ENCODE measurements at places on chromosomes 3 and 15.

DNA sequence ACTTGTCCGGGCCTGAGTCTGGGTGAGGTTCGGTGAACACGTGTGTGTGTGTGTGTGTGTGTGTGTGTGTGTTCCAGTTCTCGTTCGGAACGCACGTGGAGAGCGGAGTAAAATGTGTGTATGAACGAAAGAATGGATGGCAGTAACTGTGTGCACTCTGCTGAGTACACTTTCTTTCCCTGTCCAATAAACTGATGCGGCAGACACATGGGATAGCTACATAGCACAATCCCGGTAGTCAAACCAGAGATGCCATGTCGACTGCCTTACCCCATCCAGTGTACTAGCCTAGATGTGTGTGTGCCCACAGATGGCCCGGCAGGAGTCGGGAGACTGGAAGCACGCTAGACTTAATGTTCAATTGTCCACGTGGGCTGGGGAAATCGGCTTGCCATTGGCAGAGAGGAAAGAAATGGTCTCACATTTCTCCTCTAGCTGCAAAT, 507 bp upstream of the GOLIM4 start:
- DNase-seq = peak; percentile 89

DNA sequence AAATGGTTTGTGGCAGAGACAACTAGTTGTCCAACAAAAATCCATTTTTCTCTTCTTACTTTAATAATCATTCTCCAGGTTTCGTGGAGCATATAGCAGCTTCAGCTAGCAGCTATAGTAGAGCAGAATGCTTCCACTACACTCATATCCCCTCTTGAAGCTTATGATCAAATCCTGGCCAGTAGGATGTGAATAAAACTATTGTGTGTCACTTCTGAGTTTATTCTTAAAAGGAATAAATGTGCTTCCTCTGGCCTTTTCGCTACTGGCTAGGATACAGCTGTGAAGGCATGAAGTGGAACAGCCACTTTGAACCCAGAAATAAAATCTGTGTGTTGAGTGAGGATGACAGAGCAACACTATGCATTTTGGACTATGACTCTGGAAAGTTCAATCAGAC, 7.8 kb upstream of the CPOX start:
- no peak for DNase-seq

GRCh38 chr3:128619146-128619890, 31.3 kb downstream of the RPN1 start:
- DNase-seq = peak; percentile 70

- DNase-seq = no peak
These were observed 492.7 kb downstream of the CNTN3 start for GRCh38 chr3:74121761-74122160.

- no peak for DNase-seq
These were observed 17.0 kb upstream of the NEO1 start for GRCh38 chr15:73035221-73035620.

GRCh38 chr3:16884084-16884747, 539 bp upstream of the PLCL2 start:
- DNase-seq = peak; percentile 20

DNA sequence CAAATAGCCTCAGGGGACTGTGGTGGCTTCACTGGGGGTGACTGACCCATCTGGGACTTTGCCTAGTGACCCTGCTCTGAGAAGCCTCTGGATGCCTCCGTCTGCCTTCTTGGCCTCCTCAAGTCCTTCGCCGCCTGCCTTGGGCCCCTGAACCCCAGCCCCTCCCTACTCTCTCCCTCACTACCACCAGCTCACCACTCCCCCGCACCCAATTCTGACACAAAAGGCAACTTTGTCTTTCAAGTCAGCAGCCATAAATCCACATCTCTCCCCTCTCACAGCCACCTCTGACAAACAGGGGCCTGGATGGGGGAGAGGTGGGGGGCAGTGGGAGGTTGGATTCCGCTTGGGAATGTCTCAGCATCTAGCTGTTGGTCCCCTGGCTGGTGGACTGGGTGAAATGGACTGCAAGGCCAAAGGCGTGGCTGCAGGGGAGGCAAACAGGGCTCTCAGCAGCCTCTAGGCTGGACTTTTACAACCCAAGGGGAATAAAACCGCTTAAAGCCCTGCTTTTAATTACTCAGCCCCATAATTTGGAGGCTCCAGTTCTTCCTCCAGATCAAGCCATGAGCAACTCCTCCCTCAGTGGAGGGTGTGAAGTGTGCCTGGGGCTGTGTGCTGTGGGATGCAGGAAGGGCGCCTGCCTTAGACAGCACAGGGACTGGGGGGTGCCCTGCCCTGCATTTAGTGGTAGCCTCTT, 33.4 kb downstream of the IGDCC3 start:
- DNase-seq = no peak

GRCh38 chr15:100526027-100526481, 2.7 kb downstream of the CERS3 start:
- DNase-seq = no peak

DNA sequence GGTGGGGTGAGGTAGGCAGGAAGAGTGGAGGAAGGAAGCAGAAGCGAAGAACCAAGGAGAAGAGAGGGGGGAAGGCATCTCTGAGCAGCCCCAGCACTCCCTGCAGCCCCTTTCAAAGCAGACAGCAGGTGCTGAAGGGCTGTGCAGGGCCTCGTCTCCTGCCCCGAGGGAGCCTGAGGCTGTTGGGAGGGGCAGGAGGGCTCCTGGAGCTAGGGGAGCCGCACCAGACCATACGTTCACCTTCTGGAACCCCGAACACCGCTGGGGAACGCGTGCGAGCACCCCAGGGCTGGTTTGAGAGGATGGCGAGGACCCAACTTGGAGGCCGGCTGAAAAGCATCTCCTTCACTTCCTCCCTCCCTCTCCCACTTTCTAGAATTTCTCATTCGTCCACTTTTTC, 259.8 kb downstream of the FAM43A start:
- DNase-seq = no peak

GRCh38 chr3:186540835-186541226, 3.3 kb downstream of the CRYGS start:
- DNase-seq = peak; percentile 49

DNA sequence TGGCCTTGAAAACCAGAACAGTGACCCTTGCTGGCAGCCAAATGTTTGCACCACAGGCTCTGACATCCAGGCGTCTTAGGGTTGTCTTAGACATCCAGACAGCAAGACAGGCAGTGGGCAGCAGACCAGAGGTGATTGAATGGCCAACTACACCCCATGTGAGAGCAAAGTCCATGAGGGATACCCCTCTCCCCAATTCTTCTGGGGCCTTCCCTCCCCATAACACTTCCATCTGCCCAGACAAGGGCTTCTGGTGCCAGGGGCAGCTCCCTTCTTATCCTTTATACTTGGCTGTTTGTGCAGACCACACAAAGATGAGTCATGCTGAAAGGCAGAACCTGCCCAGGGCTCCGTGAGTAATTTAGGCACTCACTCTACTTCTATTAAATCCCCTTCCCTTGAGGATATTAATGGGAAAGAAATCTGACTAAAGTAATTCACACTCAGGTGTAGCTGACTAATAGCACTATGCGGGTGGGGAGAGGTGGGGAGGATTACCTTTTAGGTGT, 257.9 kb downstream of the UACA start:
- DNase-seq = peak; percentile 25

GRCh38 chr15:88835646-88836045, 32.4 kb downstream of the ACAN start:
- no peak for DNase-seq

DNA sequence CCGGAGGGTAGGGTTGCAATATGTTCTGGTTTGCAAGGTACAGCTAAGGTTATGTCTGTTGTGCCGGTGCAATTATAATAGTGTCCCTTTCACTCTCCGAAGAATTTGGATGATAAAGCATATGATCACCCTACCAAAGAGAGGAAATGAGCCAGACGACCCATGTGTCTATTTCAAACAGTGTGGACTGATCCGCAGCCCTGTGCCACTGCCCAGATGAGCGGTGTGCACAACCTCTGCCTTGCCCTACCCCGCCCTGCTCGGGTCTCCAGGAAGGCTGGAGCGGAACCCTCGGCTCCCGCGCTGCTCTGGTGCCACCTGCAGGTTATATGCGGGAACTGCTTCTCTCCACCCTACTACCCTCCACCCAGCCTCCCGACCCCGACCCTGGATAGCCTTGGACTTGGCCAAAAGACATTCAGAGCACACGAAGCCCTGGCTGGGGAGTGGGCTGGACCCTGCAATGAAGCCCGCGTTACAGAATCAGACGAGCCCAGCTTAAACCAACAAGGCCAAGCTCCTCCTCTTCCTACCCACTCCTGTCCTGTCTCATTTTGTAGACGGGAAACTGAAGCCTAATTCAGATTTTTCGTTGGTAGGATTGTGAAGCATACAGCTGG, 68.4 kb upstream of the CHRNB4 start:
- DNase-seq = peak; percentile 71

DNA sequence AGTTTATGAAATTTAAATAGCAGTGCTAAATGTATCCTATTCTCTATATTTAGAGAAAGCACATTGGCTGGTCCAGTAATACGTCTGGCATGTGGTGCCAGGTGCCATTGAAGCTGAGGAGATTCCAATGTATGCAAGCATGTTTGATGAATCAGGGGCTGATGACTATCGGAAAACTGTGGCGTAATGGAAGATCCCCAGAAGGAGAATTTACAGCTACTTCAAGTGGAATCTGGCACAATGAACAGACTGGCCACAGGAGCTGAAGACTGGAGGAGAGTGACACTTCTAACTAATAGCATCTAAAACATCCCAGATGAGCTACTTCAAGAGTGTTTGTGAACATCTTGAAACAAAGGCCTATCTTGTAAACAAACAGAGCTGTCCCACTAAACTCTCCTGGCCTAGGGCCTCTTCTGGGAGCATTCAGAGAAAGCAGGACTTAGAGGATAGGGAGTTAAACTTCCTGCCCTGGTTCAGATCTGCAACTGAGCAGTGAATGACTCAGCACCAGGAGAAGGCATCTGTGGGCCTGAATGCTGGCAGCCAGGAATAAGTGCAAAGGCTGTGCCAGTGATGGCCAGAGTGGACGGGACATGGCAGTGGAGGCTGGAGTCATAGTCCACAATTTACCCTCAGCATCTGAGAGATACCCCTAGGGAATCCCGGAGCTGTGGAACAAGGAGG, 15.2 kb upstream of the ACTC1 start:
- DNase-seq = peak; percentile 52

DNA sequence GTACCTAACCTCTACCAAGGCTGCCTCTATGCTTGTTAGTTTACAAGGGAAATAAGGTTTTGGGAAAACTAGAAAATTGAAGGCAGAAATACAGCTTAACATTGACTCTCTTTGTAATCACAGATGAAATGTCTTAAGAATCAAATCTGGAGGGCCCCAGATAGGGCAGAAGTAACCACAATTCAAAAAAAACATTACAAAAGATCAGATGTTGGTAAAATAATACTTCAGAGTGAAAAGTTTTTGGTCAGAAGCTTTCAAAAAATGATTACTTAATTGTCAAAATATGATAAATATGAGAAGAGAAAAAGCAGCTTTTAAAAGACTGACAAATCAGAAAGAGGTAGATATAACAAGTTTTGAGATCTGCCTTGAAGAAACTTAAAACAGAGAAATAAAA, 425.1 kb upstream of the NECTIN3 start:
- DNase-seq = no peak

DNA sequence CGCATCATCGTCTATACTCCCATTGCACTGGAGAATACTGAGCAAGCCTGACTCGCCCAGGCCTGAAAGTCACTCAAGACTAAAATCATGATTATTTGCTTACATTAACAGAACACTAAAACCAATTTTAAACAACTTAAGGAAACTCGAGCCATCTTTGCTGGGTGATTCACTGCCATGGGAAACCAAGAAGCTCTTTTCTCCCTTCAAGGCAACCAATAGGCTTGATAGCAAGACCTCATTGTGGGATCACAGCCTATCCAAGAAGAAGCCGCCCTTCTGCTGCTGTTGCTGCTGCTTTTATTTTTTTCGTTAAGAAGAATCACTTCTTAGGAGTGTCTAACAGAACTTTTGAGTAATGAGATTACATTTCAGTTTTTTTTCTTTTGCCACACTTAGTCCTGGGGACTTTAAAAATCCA, 479.4 kb downstream of the FOXP1 start:
- no peak for DNase-seq

DNA sequence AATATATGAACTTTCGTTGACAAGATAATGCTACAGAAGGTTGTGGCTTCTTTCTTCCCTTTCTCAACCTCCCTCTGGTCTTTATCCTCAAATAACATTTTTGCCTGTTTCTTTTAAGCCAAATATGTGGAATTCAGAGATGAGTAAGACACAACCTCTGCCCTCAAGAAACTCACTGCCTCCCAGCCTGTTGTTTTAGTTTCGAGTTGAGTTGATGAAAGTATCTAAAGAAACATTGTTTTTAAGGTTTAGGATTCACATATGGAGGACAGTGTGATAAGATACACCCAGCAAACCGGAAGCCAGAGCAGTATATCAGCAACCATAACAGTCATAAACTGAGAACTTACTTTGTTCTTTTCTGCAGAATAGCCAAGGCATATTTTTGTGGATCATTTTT, 218.6 kb downstream of the THSD4 start:
- no peak for DNase-seq

DNA sequence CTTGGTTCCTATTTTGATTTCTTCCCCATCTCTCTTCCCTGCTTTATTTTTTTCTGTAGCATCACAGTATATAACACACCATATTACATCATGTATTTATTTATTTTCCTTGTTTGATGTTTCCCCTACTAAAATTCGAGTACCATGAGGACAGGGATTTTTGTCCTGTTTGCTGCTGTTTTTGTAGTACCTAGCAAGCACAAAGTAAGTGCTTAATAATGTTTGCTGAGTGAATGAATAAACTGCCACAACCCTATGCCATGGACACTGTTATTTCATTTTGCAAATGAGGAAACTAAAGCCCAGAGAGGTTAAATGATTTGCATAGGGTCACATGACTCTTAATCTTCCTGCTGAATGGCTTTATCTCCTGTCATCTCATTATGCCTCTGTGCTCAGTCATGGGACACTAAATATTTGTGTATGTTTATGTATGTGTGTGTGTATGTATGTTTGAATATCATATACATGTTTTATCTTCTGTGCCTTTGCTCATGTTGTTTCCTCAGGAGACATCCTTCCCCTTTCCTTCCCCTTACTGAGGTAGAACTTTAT, 26.1 kb upstream of the MGA start:
- DNase-seq = no peak

DNA sequence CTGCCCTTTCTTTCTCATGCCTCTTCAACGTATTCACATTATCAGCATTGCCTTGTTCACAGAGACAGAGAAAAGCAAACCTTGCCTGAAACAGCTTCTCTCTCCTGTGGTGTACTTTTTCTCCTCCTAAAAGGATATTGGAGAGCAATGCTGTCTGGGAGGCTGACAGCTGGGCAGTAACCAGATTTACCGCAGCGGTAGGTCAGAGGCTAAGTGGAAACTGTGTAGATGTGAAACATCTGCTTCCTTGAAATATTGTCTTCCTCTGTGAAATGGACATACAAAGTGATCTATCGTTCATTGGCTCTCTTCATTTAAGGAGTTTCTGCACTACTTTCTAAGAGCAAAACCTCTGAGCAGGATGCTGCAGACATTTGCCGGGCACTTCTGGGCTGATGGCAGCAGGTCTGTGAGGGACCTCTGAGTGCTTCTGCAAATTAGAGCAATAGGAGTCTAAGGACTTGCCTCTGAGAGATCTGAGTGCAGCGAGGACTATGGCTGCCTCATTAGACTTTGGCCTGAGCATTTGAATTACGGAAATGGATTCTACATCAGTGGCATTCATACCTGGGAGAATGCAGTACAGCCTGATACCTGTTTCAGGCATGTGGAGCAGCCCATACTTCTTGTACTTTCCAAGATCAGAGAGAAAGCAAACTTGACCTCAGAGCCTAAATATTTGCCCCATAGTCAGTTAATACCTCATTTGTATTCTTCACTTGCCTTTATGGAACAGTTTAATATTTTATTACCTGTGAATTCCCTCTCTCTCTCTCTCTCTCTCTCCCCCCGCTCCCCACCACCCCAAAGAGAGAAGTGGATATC, 260.5 kb upstream of the TPRG1 start:
- DNase-seq = no peak

- no peak for DNase-seq
These were observed 28.1 kb downstream of the ADIPOQ start for GRCh38 chr3:186870421-186871201.

Data from RKO (cell line).